Hippocampal formation (tissue), 2 donors: ENCODE measurements at places on chromosomes 5 and 9.

DNA sequence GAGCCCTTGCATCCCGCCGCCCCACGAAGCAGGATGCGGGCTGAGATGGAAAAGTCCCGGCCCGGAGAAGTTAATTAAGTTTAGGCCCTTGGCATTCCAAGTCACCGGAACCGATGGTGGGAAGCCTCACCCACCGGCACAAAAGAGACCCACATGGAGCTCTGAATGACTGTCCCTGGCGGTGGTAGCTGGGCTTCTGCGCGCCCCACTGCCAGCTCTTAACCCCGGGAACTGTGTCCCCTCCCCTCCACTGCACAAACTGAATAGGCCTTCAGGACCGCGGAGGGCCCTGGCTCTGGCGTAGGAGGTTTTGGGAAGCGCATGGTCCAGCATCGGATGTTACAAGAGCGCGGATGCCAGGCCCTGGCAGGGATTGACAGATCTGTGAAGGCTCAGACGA is 291.1 kb upstream of the TUT7 start:
- DNase-seq: no peak

DNA sequence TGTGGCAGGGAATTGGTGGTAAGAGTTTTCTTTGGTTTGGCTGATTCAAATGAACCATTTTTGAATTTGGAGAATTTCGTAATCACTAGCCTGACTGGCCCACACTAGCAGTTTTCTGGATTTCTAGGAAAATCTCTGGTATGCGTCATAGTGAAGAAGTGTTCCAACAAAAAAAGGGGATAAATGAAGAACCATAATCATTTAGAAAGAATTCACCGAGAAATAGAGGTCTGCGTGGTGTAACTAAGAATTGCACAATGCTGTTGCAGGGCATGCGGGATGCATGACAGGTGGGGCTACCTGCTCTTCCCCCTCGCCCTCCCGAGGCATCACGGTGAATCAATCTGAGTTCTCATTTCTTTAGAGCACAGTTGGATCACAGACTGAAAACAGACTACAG is 232.3 kb upstream of the PAPPA start:
- DNase-seq: no peak

DNA sequence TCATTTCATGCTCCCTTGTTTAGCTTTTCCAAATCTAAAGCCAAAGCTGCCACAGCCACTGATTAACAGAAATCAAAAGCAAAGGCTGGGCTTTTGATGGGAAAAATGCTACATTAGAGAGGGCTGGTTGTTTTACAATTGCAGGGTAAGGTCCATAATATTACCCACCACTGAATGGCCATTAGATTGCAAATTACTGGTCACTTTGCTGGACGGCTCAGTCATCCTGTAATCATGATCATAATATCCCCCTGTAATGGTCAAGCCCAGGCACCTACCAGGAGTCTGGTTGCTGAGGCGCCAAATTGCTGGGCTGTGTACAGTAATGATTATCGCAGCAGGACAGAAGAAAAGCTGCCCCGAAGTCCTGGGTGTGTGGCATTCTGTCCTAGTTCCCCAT is 286.5 kb downstream of the ZSWIM6 start:
- no peak for DNase-seq

- DNase-seq: peak; percentile 44
Measured at GRCh38 chr5:115309751-115310370, 13.4 kb upstream of the CCDC112 start.

GRCh38 chr9:132894346-132894745 is 15.6 kb downstream of the SPACA9 start:
- no peak for DNase-seq

GRCh38 chr5:45533663-45534062 is 162.5 kb downstream of the HCN1 start:
- no peak for DNase-seq

- DNase-seq: no peak
Measured at GRCh38 chr5:156920042-156920860, 42.8 kb downstream of the TIMD4 start.

DNA sequence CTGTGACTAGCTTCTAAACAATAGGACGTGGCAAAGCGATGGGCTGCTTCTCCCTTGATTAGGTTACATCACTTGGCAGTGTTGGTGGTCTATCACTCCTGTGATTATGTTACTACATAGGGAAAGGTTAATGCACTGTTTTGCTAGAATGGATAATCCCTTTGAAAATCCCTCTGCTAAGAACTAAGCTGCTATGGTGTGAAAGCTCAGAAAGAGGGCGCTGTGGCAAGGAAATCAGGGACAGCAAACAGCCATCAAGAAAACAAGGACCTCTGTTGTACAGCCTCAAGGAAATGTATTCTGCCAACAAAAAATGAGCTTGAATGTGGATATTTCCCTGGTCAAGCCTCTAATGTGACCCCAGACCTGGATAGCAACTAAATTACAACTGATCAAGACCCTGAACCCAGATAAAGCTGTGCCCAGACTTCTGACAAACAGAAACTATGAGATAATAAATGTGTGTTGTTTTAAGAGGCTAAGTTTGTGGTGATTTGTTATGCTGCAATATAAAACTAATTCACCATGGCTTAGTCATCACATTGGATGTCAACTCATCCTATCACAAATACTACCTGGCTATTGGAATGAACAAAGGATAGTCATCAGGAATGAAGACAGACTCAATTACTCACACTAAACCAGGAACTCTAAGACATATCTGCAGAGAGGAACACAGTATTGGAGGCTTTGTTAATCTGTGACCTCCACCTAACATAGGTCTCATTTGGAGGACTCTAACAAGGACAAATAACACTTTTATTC is 1215.9 kb downstream of the EFNA5 start:
- DNase-seq: peak; percentile 29

- DNase-seq: no peak
Measured at GRCh38 chr5:9499498-9499876, 46.4 kb downstream of the SEMA5A start.

GRCh38 chr5:132677191-132677590 is 3.4 kb downstream of the IL4 start:
- no peak for DNase-seq

DNA sequence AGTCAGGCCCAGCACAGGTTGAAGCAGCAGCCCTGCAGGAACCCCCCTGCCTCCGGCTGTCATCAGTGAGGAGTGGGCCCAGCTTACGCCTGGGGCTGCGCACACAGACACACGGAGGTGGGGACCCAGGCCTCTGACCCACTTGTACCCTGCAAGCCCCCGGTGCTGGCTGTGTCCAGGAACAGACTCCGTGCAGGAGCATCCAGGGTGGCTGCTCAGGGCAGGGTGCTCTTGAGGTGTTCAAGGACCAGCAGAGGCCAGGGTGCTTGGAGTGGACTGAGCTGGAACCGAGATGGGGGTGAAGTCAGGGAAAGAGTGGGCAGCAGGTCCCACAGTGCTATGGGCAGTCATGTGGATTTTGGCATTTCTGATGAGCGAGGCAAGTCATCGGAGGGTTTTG is 199.5 kb downstream of the CACNA1B start:
- DNase-seq: no peak

DNA sequence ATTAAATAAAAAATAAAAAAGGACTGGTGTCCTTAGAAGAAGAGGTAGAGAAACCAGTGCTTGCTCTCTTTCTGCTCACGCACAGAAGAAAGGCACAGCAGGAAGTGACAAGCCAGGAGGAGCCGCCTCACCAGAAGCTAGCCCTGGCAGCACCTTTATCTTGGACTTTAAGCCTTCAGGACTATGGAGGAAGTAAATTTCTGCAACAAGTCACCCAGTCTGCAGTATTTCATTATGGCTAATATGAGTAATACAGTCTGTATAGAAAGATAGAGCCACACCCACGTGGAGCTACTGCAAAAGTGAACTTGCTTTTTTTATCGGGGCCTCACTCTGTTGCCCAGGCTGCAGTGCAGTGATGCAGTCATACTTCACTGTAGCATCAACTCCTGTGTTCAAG is 68.4 kb downstream of the PDZD2 start:
- DNase-seq: no peak

- DNase-seq: peak; percentile 41
Measured at GRCh38 chr9:6757132-6757455, 679 bp upstream of the KDM4C start.

DNA sequence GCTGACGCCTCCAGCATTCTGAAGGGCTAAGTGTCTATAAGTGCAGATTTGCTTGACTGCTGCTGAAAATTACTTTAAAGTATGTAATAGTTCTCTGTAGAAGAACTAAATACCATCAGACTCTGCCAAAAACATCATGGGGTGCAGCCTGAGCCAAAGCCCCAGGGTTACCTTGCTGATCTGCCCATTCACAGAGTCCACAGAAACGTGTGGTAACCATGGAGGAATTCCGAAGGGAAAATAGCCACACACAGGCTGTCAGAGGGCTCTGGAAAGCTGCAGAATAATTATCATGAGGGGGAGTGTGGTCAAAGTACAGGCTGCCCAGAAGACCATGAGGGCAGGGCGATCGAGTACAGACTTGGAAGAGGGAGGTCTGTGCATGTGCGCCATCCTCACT is 36.4 kb downstream of the RETREG1 start:
- no peak for DNase-seq

- DNase-seq: no peak
Measured at GRCh38 chr5:7789567-7789966, 61.4 kb downstream of the CFAP90 start.
